ENCODE measurements at places on chromosomes 7 and 10.

- DNase-seq, result no peak
These were observed 15.1 kb downstream of the WAPL start for GRCh38 chr10:86506499-86506898.

DNA sequence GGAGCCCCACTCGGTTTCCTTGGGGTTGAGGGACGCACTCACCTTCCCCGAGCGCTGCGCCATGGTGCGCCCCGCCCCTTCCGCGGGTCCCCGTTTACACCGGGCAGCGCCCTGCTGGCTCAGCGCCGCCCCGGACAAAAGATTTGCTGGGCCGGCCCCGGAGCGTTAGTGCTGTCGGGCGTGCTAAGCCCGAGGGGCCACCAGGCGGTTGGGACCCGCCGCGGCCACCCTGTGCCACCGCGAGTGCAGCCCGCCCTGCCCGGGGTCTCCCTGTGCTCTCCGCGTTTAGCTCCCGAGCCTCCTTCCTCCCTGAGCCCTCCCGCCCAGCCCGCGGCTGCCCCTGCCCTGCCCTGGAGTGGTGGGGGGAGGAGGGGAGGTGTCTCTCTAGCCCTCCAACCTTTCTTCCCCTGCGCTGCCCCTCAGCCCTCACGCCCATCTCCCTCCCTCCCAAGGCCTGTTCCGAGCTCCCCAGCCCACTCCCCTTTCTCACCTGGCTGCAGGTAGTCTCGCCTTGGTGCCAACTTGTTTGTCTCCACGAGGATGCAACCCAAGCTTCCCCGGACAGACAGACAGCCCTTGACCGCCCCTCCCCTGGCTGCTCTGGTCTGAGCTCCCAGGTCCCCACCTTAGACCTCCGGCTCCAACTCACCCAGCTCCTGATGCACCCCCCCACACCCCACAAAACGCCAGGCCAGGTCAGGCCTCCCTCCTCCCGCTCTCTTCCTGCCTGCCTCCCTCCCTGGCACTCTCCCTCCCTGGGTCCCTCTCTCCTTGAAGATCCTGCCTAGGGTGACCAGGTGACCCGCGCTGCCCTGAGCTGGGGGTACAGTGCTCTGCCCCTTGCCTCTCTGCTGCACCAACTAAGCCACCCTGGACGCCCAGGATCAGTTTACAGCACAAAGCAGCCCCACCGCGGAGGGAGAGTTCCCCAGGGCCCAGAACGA lies at the start of gene CRYGN:
Gene CRYGN (minus strand): TSS at position 287 of the 944 bp plus-strand sequence. CDS start 224 bp downstream, at position 63.
- no peak for DNase-seq

DNA sequence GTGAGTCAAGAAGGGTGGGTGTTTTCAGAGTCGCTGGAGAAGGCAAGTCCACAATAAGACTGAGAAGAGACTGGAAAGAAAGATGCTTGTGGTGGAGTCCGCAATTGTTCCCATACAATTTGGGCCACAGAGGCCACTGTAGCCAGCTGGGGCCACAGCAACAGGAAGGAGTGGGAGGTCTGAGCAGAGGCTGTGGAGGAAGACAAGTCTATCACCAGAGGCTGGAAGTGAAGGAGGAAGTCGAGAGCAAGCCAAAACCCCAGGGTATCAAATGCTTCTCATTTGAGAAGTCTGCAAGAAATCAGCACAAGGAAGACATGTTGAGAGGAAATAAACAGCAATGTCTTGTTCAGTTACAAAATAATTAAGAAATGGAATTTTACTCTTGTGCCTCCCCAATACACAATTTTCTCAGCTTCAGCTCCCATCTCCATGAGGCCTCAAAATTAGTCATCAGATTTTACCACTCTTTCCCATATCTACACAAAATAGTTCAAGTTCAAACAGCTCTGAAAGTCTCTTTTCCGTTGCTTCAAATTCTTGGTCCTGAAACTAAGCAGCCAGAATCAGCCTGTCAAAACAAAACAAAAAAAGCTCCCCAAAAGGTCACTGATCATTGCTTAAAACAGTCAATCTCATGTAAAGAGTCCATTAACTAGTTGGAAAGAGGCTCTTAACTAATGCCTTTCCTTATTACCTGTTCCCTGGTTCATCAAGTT lies 31.6 kb downstream of the SLC16A12 start:
- no peak for DNase-seq

DNA sequence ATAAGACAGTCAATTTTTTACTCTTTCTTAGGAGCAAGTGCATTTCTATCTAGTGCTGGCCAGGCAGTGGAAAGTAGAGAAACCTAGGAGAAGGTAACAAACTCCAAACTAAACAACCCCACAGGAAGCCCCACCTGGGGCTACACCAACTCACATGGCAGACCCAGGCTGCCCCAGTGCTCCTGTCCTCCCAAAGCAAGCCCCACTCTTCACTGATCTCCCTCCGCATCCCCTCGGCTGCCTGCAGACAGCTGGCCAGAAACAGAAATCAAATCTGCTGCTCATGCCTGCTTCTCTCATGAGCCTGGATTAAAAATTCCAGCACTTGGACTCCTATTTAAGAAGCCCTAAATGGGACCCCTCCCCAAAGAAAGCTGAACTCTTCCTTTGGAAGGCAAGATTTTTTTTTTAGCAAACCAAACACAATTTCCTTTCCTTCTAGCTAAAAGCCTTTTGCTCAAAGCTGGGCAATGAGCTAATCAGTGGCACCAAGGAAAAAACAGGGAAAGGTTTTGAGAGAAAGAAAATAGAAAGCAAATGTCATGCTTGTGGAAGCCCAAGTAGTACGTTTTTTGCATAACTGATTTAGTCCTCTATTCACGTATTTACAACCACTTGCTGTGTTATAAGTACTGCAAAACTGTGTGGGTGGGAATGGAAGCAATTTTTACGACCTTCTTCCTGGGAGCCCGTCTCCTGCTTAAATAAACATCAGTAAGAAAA lies 10.8 kb downstream of the PDE1C start:
- DNase-seq, result no peak

DNA sequence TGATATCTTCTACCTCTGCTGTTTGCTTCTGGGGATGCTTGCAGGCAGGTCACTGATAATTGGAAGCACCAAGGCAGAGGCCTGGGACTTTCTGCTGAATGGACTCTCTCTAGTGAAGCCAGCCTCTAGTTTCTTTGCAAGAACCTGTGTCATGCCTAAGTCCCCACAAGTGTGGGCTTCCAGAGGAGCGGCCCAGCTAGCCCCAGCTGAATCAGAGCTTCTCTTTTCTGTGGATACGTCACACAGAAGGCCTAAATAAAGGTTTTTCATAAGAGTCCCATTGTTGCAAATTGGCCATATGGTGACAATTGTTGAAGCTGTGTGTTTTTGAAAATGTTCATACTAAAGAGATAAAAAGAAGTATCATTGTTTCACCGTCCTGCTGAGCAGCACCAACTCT lies 6.8 kb upstream of the OPALIN start:
- DNase-seq, result no peak

GRCh38 chr10:14468023-14468441 lies 137.3 kb upstream of the FRMD4A start:
- peak; percentile 33 for DNase-seq

DNA sequence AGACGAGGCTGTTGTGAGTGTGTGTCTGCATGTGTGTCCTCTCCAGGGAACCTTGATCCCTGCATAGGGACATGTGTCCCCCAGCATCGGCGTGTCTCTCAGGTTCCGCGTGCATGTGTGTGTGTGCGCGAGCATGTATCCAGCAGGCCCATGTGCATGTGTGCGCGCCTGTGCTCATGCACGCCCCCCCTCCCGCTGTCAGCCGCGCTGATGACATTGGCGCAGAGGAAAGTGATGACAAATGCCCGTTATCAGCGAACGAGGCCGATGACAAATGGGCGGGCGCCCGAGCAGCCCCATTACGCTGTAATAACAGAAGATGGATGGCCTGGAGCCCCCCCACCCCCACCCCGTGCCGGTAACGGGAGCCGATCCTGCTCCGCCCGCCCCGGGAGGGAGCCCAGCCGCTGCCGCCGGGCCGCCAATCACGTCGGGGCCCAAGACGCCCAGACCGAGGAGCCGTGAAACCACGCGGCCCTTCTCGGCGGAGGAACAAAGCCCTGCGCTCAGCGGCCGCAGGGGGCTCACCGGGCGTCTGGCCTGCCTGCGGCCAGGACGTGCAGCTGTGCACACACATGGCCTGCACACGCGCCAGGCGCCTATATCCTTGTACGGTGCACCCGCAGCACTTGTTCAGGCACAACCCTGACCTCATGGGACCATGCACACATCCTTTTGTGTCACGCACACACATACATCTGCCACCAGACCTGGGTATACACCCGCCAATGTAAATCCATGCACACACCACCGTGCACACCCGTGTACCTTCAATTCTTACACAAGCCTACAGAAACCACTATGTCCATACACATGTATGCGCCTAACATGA lies 21.5 kb downstream of the POLL start:
- DNase-seq, result no peak

DNA sequence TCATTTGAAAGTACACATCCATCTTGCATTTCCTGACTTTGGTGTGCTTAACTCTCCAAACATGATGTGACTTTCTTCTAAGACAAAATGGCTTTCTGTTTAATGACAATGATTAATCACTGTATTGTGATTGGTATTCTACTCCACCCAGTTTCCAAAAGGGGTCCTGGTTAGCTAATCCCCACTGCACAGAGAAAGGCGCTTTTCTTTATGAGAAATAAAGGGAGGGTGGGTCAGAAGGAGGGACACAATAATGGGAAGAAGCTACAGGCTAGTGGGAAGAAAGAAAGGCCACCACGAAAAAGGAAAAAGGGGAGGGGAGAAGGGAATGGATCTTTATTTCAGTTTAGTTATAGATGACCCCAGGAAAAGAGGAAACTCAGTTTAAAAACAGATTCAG lies 69.2 kb downstream of the PRTFDC1 start:
- DNase-seq, result no peak

DNA sequence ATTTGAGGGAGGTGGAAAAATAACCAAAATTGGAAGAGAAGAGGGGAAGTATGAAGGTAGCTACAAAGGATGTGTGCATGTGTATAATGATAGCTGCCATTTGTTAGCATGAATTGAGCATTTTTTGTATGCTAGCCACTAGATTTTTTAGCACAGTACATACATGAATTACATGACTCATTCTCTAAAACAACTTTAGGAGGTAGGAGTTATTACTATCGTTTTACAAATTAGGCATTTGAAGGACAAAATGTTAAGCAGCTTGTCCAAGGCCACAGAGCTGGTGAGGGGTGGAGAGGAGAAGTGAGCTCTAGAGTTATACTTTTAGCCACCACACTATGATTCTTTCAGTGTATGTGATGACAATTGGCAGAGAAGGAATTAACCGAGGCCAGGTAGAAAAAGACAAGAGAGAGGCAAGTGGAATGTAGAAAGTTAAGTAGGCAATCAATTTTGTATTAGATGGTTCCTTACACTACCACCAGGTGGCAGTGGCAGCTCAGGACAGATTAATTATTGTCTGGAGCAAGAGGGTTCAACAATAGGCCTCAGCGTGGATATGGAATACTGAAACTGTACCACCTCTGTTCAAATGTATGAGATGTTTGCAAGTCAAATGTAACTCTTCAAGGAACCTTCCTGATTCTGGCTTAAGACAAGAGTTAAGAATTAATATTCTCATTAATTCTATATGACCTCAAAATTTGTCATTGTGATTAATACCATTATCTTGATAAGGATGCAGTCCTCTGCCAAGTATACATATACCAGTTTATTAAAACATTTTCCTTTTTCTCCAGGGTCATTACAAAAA lies 128.0 kb downstream of the MBL2 start:
- DNase-seq, result peak; percentile 35

- DNase-seq, result no peak
These were observed 7.1 kb downstream of the HEPACAM2 start for GRCh38 chr7:93218997-93219827.

GRCh38 chr7:129014501-129015101 lies 40.3 kb downstream of the TNPO3 start:
- DNase-seq, result no peak

DNA sequence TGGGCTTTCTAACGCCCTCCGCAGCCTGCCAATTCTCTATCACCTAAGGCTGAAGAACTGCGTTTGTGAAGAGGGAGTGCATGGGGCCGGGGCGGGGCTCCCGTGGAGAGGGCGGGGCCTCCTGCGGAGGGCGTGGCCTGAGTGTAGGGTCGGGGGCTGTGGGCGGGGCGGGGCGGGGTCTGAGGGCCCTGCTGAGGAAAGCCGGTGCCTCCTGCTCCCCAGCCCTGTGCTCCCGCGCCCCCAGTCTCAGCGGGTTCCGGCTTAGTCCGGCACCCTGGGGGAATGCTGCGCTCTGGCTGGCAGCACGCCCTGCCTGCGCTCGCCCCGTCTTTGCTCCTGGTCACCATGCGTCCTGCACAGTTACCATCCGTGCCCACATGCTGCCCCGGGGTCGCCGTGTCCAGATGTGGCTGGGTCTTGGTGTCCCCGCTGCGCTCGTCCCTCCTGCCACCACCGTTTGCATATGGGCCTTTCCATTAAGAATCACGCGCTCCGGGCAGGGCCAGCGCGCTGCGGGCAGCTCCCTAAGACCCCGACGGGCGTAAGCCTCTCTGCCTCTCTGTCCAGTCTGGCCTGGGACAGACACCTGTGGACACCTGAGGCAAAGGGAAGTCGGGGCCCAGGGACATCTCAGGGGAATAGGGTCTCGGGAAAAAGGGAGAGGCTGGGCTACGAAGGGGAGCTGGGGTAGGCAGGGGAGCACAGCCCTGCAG lies 144.0 kb upstream of the RET start:
- DNase-seq, result no peak

DNA sequence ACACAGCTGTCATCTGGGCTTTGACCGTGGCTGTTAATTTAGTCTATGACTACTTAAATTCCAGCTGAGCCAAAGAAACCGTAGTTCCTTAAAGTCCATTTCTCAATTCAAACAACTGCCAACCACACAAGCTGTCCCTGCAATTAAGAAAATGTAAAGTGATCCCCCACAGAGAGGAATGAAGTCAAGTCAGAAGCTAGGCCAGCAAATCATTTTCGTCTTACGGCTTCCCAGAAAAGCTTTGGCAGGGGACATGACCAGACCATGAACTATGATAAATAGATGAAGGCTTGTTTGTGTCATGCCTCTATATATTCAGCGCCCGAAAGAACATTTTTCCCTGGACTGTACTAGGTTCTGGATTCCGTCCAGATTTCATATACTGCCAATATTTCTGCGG lies 54.6 kb downstream of the HACD1 start:
- peak; percentile 19 for DNase-seq

GRCh38 chr10:52965509-52965908 lies 192.9 kb upstream of the MBL2 start:
- no peak for DNase-seq

DNA sequence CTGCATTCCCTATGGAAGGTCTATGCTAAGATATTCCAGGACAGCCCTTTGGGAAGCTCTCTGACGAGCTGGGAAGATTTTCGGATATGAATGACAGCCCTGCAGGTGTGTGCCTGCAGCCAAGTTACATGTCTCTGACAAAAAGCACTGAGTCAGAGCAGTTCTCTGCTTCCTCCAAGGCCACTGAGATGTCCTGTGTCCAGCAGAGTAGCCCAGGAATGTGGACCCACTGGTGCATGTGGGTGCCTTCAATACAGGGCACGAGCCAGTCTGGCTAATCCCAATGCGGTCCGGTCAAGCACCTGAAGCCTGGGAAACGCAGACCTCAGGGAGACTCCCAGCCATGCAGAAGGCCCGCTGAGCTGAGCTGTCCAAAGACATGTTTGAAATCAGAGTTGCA lies 565.7 kb downstream of the TCERG1L start:
- no peak for DNase-seq

DNA sequence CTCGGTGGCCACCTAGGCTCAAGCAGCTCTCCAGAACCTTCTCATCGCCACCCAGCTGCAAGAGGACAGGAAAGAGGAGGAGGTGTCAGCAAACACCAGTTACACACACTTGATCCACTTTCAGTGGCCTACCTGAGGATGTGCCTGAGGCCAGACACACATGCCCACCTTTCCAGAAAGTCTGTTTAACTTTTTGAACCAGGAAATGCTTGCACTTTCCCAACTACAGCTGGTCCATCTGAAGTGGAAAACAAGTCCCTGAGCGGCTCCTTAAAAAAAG lies 15.7 kb upstream of the CYREN start:
- no peak for DNase-seq
